NCI-H1436 (cell line): ENCODE measurements at places on chromosomes 1 and 21.

DNA sequence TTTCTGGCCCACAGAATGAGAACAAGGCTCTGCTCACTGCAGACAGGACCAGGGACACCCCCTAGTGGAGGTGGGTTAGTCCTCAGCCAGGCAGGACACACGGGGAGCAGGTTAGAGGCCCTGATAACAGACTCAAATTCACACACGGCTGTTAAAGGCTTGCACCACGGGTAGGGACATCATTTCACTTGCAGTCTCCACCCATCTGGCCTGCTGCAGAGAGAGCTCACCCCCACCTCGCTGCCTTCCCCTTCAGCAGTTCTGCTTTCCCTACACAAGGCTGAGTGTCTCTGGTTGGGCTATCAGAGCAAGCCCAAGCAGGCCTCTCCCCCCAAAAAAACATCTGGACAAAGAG, 20.6 kb downstream of the MEF2D start:
- DNase-seq = no peak

DNA sequence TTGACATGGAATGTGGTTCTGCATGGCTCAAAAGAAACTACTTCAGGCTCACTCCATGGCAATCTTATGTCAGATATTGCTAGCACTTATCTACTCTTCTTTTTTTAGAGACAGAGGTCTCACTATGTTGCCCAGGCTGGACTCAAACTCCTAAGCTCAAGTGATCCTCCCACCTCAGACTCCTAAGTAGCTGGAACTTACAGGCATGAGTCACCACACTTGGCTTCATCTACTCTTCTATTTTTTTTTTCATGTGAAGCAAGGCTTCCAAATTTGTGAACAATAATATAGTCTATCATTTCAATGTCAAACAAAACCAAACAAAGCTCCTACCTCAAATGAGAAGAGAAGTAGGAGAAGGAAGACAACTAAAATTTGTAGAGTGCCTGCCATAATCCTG, 7.5 kb upstream of the PSEN2 start:
- no peak for DNase-seq

DNA sequence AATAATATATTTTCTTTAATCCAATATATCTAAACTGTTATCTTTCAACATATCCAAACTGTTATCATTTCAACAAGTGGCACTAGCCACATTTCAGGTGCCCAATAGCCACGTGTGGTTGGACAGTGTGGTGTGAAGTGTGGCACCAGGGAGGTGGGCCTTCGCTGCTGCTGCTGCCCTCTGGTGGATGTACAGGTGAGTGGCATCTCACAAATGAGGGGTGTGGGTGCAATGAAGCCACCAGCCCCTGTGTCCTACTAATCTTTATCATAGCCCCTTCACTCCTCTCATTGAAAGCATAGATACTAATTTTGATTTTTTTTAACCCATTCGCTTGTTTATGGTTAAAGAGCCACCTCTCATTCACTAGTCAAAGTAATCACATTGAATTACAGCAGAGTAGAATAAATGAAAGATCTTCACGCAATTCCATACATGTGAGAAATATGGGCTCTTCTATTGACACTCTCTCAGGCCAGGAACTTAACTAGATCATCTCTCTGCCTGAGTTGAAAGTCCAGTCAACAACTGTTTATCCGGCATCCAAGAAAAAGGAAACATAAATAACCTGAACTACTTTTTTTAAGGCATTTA, 499.2 kb downstream of the OMA1 start:
- DNase-seq = no peak

- DNase-seq = no peak
Measured at GRCh38 chr1:74508449-74508848, 4.0 kb downstream of the LRRC53 start.

DNA sequence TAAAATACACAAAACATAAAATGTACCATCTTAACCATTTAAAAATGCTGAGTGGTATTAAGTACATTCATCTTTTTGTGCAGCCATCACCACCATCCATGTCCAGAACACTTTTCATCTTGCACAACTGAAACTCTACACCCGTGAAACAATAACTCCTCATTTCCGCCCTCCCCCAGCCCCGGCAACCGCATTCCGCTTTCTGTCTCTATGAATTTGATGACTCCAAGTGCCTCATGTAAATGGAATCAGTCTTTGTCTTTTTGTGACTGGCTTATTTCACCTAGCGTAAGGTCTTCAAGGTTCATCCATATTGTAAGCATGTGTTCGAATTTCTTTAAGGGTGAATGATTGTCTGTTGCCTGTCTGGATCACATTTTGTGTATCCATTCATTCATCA, 37.2 kb downstream of the SCCPDH start:
- no peak for DNase-seq

GRCh38 chr1:206517784-206518183, 10.5 kb downstream of the RASSF5 start:
- DNase-seq = no peak

DNA sequence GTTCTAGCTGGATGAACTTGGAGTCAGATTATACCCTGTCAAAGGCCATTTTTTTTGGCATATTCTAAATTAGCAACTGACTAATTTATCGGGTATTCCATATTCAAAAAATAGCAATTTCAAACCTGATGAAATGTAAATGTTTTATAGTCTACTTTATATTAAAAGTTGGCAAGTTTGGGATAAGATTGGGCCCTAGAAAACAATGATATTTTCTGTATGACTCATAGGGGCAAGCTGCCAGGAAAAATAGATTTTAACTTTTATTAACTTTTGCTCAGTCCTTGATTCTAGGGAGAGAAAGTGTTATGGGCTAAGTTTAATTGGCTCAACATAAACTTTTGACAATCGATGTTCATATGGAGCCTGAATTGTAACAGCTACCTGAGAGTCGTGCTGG, 576.9 kb upstream of the B3GALT2 start:
- no peak for DNase-seq

DNA sequence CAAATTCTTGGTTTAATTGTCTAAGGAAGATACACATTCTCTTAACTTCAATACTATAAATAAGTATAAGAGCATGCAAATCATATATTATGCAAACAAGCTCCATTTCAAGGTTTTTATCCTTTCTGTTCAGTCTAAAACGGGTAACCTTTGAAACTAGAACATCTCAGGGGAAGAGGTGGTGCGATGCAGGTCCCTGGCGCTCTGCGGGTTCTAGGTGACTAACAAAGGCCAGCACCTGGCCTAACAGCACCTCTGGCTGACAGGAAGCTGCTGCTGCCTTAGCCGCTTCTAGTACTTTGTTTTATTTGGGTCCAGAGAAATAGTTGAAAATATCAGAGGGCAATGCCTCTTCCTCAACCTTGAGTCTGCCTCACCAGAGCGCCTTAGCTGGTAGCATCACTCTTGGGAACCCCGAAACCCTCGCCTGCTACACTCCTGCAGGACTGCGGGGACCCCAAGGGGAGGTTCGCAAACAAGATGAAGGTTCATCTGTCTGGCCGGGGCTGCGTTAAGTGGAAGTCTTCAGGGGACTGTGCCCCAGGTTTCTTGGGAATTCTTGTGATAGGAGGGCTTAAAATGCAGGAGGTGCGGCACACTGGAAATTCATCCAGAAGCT, 45.5 kb downstream of the PRDM15 start:
- DNase-seq = no peak

DNA sequence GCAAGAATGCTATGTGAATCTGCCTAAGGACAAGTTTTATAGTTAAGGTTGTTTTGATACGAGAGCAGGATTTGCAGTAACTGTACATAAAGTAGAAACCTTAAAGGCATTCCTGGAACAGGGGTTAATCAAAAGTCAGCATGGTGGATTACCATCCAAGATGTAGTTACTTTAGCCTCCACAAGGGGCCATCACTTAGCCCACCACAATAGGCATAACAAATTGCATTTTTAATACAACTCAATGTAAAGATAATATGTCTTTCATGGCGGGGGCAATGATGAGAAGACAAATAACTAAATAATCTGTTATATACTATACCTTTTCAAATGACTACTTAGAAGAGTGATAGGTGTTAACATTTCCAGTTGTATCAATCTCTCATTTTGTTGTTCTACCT, 611.2 kb upstream of the ADGRL4 start:
- no peak for DNase-seq
